ENCODE measurements at places on chromosomes 13 and 19. TPM values are rescaled to one million over a fixed set of nuclear protein-coding genes. Genes with fewer than 3 reads are reported as not detected.

Gene TTC9B
- total RNA-seq: not detected

Gene FFAR1
- total RNA-seq: not detected

Gene KLK12
- total RNA-seq: not detected

Gene HSD17B14
- 19.3 TPM for total RNA-seq

Gene ZNF567
- 11.2 TPM for total RNA-seq

Gene JAK3
- total RNA-seq: 8.0 TPM

Gene SCEL
- 5.5 TPM for total RNA-seq

Gene PINLYP
- total RNA-seq: 10.4 TPM

Gene GJB6
- total RNA-seq: not detected

- no peak for DNase-seq
Measured at GRCh38 chr19:52190487-52191293, 838 bp downstream of the PPP2R1A start.

DNA sequence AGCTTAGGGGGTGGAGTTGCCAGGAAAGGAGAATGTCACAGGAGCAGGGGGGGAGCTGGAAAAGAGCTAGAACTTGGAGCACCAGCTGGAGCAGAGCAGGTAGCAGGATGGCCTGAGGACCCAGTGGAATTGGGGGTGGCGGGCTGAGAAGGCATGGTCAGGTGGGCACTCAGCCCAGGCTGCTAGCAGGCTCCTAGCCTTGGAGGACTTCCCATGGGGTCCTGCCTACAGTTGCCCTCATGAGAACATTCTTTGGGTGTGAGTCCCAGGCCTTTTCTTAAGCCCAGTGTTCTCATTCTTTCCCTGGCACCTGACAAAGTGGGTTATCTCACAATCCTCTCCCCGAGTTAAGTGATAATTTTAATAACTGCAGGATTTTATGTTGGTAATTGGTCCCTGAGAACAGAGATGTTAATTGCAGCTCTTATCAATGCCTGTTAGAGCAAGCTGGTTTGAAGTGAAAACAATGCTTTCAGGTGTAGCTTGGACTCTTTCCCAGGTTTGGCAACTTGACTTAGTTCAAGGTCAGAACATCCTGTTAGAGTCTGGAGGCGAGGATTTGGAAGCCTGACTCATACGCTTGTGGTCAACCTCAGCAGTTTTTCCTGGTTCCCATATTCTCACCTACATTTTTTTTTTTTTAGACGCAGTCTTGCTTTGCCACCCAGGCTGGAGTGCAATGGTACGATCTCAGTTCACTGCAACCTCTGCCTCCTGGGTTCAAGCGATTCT is 18.1 kb upstream of the OLFM4 start:
- no peak for DNase-seq

- DNase-seq: no peak
Measured at GRCh38 chr19:47411101-47411500, 8.2 kb downstream of the MEIS3 start.

DNA sequence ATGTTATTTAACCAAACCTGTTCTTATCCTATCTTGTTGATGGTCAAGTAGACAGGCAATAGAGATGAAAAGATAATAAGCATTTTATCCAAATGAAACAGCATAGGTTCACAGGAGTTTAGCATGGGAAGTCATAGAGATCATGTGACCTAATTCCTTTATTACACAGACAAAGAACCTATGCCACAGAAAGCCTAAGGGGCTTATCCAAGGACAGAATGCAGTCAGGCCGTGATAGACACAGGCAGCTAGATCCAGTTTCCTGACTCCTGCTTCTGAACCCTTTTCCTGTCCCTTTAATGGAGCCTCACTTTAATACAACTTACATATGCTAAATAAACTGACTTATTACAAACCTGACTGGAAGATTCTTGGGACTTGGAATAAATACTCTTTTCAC is 532.1 kb downstream of the IRS2 start:
- no peak for DNase-seq

DNA sequence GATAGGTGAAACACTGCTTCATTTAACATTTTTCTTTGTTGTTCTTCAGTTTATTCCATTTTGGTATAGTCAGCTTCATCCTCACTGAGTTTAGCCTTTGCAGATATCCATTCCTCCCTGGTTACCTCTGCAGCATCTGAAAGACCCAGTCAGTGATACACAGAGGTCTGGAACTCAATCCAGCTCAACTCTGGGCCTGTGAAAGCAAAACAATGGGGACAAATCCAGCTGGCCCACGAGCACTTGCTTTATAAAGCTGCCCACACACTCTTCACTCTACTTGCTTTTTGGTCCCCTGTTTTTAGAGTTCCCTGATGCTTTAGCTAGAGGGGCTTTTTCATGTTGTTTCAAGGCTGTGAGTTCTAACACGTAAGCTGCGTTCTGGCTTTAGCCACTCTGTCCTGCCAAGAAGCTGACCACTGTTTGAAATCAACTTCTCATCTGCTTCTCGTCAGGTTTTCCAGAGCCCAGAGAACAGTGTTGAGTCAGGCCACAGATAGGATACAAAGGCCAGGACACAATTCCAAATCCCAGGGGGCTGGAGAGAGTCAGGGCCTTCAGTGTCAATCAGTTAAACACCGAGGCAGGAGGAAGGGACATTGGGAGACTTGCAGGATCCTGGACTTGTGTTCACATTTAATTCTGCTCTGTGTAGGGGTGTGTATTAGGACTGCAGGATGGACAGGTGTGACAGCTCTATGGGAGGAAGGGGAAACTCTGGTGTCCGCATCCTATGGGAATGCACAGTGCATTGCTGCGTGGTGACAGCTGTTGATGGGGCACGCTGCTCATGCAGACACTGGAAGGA is 83.5 kb upstream of the RNF113B start:
- no peak for DNase-seq

- no peak for DNase-seq
Measured at GRCh38 chr13:25762795-25763377, 288.9 kb downstream of the SHISA2 start.

GRCh38 chr13:26062853-26063444 is 11.1 kb upstream of the SHISA2 start:
- no peak for DNase-seq

DNA sequence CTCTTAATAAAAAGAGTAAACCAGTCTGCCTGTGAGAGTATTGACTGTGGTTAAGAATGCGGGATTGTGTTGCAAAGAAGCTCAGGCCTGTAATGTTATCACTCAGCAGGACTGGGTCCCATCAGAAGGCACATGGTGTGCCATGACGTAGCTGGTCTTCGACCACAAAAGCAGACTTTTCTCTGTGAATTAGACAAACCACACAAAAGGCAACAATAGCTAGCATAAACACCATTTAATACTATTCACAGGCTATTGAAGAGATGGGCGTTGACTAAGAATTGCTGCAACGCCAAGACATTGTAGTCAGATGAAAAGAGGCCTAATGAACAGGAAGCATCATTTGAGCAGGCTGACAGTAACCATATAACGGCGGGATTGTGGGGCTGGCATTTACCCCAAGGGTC is 235.6 kb upstream of the SOX21 start:
- DNase-seq: no peak

GRCh38 chr19:48962029-48962848 is 2.9 kb upstream of the FTL start:
- no peak for DNase-seq

DNA sequence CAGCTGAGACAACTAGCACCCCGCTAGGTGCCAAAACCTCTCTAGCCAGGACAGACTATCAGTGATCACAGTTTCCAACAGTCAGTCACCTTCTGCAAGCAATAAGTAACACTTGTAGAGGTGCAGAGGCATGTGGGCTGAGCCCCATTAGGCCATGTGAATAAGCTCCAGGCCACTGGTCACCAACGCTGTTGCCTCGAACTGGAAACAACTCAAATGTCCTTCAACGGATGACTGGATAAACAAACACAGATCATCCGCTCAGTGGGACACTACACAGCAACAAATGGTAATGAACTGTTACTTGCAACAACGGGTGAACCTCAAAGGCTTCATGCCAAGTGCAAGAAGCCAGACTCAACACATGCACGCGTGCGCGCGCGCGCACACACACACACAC is 27.5 kb upstream of the TMEM160 start:
- DNase-seq: no peak

- no peak for DNase-seq
Measured at GRCh38 chr19:4391701-4392483, 8.5 kb downstream of the SH3GL1 start.

DNA sequence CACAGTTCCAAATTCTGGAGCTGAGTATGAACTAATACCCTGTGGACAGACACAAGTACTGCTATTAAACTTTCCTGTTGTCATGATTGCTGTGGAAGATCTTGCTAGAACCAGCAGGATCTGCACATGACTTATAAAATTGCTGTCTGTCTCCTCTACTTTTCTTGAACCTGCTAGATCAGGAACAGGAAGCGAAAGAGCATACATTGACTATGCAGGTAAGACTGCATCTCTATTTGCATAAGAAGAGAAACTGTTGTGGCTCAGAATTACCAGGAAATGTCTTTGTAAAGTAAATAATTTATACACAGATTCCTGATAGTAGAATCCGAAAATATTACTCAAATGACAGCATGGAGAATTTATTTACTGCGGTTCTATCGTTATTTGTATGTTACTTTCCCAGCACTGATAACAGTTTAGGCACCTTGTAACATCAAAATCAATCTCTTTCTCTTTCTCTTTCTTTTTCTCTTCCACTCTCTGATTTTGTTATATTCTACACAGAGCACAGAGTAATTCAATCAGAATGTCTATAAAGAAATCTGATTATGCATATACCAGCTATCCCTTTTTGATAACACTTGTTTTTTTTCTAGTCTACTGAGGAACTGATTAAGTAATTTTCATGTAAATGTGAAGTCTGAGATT is 226.5 kb downstream of the MYO16 start:
- DNase-seq: no peak

DNA sequence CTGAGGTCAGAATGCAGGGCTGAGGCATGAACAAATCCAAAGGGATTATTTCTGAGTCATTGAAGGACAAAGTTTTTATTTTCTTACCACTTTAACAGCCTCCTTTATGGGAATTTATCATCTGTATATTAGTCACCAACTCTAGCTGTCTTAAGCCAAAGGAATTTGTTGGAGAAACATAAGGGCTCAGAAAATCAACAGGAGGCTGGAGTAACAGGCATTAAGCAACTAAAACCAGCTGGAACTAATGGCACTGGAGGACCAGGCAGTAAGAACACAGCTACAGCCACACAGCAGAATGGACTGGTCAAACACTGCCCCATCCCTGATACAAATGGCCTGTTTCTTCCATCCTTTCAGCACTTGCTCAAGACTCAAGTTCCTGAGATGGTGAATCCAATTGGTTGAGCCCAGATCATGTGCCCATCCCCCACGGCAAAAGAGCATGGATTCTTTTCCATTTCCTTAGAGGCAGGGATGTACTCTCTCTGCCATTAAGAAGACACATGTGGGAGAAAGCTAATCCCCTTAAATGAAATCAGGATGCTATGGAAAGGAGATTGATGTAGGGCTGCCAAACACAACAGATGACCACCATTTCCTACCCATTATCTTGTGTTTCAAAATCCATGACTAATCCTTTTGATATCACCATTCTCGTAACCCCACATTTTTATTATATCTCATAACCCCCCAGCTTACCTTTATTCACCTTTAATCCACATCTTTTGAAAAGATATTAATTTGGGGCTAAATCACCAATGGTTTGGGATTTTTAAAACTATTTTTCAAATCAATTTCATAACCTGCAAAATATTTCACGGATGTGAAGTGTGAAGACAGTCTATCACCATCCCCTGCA is 157.0 kb upstream of the FNDC3A start:
- no peak for DNase-seq

DNA sequence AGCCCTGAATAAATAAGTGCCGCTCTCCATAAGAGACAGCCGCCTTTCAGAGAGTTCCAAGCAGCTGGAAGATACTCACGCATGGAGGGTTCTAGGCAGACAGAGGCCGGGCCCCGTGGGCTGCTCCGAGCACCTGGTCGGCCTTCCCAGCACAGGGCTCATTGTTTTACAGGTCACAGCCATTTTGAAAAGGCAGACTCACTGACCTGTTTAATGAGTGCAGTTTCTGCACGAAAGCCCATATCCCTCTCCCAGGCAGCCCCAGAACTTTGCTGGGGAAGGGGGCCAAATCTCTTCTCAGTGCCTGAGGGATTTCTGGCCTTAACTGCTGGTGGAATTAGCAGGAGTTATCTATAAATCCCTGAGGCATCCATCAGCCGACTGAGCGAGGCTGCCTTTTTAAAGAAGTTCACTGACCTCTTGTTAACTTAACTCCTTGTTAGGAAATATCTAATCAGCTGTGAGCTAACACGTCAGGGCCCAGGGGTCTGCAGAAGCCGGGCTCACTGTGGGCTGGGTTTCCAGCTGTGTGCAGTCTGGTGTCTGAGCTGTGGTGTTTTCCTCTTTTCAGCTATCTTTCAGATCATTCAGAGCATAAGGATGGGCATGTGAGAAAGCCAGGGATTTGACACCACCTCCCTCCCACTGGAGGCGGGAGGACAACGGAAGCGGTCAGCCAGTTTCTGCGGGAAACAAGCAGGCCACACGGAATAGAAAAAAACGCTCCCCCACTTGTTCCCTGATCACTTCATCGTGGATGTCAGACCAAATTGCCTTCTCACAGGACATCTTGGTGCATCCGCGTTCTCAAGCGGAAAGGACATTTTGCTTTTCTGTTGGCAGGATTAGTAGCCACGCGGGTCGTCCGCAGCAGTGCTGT is 23.3 kb downstream of the SERP2 start:
- DNase-seq: no peak

DNA sequence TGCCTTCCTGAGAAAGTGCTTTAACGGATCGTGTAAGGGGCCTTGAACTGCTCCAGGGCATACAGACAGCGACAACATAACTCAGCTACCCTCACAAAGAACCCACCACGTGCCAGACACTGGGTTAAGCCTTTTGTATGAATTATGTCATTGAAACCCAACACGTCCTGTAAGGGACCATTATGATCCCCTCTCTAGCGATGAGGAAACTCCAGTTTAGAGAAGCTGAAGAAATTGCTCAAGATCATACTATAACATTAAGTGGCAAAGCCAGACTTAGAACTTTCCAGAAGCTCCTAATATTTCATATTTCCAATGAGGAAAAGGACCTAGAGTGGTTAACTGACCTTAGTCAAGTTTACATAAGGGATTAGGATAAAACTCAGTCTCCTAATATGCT is 57.0 kb upstream of the RAP2A start:
- DNase-seq: no peak

DNA sequence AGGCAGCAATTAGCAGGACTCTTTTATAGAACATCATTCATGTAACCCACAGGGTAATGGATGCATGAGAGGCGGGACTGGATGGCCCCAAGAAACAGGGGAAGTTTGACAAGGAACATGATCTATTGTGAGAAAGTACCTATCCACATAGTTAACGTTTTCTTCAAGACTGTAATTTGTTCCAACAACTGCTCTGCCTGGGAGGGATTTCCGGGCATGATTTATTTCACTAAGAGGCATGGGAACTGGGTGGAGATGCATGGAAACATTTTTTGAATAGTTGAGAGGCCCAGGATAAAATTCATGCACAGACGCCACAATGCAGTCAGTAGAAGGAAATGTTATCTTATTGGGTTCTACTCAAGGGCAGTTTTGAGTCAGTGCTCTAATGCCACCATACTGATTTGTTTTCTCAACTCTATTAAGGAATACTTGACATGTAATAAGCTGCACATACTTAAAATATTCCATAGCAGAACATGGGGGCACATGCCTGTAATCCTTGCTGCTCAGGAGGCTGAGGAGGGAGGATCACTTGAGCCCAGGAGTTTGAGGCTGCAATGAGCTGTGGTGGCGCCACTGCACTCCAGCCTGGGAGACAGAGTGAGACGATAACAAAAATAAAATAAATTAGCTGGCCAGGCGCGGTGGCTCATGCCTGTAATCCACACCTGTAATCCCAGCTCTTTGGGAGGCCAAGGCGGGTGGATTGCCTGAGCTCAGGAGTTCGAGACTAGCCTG is 9.9 kb upstream of the ATG4D start:
- no peak for DNase-seq

All from omental fat pad (tissue), 4 donors.